ENCODE measurements at places on chromosomes 16 and 17.

- DNase-seq = no peak
These were observed 10.1 kb upstream of the COL1A1 start for GRCh38 chr17:50211249-50212120.

DNA sequence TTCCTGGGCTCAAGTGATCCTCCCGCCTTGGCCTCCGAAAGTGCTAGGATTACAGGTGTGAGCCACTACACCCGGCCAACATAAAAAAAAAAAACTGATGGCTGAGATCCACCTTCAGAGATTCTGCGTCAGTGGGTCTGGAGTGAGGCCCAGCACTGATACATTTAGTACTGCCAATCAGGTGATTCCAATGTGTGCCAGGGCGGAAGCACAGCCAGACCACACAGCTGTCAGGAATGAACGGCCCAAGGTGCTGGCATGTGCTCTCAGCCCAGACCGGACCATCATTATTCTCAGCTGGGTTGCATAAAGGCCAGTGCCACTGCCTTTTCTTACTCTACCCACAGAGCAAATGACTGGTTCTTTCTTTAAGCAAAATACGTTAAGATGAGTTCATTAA is 1.2 kb upstream of the BCO1 start:
- DNase-seq = no peak

- DNase-seq = no peak
These were observed 81.6 kb downstream of the ARHGAP23 start for GRCh38 chr17:38509772-38510420.

- DNase-seq = no peak
These were observed 54.9 kb downstream of the PMP22 start for GRCh38 chr17:15210247-15210646.

- DNase-seq = no peak
These were observed 40.4 kb downstream of the AKAP1 start for GRCh38 chr17:57125406-57125805.

GRCh38 chr16:56864960-56865359 is at the start of gene SLC12A3:
SLC12A3 (plus strand) TSS chr16:56865207; CDS start chr16:56865236, 29 bp downstream.
- DNase-seq = no peak

- no peak for DNase-seq
These were observed 19.8 kb upstream of the LYRM9 start for GRCh38 chr17:27912964-27913363.

- DNase-seq = no peak
These were observed 6.3 kb downstream of the ACSF3 start for GRCh38 chr16:89099905-89100304.

DNA sequence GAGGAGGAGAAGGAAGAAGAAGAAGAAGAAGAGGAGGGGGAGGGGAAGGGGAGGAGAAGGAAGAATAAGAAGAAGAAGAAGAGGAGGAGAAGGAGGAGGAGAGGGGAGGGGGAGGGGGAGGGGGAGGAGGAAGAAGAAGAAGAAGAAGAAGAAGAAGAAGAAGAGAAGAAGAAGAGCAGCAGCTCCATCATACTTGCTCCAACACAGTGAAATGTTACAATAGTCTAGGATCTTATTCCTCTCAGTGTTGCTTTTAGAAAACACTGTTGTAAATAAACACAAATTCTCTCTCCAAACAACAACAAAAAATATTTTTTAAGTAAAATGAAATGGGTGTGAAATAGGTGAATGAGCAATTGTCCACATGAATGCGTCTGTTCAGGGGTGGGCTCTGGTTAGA is 126.6 kb upstream of the KCNJ16 start:
- no peak for DNase-seq

GRCh38 chr17:43625606-43626005 is 36.1 kb downstream of the MEOX1 start:
- no peak for DNase-seq

GRCh38 chr17:2175294-2175628 is 120.4 kb downstream of the HIC1 start:
- no peak for DNase-seq

DNA sequence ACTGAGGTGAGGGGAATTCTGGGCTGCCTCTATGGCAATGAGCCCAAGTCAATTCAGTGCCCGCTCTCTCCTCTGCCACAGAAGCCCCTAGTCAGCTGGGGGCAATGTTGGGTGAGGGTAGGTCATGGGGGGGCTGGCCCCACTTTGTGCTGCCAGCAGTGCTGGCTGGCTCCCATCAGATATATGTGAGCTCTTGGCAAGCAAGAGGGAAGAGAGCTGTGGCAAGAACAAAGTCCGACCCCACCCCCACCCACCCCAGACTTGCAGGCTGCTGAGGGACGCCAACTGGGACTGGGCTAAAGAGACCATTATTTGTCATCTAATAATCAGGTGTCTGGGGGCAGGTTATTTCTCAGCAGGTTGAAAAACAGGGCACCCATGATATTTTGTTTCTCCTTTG is 89.4 kb downstream of the YPEL2 start:
- DNase-seq = no peak

DNA sequence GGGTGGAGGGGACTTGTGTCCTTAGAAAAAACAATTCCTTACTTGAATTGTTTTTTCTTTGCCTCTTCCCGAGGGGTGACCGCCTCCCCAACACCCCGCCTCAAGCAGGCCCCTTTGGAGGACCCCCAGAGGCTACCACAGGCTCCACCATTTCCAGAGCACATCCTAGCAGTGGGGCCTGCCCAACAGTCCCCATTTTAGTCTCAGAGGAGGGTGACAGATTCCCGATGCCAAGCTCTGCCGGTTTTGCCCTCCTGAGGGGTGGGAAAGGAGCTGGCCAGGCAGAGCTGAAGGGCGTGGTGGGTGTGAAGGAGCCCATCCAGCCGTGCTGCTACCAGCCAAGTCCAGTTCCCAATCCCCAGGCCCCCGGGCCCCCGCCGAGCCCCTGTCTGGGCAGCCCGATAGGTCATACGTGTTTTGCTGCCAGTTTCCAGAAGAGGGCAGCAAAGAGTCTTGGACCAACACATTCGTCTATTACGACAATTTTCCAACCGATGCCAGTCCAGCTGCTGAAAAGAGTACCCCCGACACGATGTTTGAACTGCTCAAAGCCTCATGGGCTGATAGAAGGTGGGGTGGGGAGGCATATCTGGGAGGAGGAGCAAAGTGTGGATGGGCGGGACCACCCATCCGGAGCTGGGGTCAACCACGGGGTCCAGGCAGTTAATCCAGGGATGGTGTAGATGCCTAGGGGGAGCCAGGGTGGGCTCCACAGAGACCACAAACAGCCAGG is 18.8 kb upstream of the GAA start:
- DNase-seq = peak; percentile 50

DNA sequence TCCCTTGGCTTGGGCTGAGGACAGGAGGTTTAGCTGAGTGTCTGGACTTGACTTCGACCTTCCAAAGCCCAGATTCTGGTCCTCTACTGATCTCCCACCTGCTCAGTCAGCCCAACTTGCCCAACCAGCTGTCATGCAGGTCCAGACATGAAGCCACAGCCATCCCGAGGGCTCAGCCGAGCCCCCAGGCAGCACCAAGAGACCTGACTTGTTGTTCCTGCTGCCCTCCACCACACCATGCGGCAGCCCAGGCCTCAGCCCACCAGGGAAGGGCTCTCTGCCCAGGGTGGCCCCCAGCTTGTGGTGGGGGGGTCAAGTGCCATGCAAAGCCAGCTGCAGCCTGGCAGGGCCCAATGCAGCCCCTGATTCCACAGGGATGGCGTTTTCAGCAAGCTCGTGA is 17.2 kb upstream of the CACNG4 start:
- no peak for DNase-seq

- DNase-seq = no peak
These were observed 2.3 kb upstream of the SSTR5 start for GRCh38 chr16:1070084-1070863.

- DNase-seq = no peak
These were observed 1.5 kb downstream of the GRIN2A start for GRCh38 chr16:10180771-10181163.

GRCh38 chr17:22462461-22462860 is 770.1 kb downstream of the KCNJ18 start:
- no peak for DNase-seq

DNA sequence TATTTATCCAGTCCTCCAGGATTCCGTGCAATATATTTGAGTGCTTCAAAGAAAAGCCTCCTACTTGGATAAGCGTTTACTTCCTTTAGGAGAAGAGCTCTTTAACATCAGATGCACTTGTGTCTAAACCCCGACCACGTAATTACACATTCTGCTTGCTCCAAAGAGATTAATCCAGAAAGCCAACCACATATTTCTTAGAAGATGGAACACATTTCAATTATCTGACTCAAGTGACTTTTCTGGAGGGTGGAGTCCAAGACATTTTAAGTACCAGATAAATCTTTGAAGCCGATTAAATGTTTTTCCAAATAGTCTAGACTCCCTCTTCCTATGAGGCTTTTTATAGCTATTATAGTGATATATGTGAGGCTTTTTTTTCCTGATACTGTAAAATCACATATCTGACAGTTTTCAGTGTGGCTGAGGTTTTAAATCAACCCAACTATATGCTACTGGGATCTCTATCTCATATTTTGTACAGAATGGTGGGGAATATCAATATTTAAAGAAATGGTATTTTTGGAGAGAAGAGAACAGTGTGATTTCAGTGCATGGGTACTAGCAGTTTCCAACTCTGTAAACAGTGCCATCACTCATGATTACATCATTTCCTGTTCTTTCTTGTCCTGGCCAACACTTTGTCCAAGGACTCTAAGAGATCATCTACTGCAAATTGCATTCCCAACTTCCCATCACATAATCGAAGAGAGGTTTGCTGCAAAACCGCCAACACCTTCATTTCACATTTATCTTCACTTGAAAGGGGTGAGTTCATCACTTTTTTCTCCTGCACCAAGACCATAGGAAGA is 192.4 kb upstream of the HSBP1 start:
- no peak for DNase-seq

- no peak for DNase-seq
These were observed 36.0 kb downstream of the RTN4RL1 start for GRCh38 chr17:1989135-1989534.

GRCh38 chr17:73541561-73541981 is 102.7 kb downstream of the SDK2 start:
- DNase-seq = no peak

DNA sequence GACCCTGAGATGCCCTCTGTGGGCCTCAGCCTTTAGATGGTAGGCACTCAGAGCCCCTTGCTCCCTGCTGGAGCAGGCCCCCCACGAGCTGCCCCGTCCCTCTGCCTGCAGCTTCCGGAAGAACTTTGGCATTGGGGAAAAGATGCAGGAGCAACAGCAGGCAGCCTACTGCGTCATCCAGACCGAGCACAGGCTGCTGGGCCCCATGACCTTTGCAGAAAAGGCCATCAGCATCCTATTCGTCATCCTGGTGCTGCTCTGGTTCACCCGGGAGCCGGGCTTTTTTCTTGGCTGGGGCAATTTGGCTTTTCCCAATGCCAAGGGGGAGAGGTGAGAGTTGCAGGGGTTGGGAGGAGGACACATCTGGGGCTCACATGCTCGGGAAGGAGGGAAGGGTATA is 12.7 kb upstream of the FOXN1 start:
- DNase-seq = no peak

- DNase-seq = no peak
These were observed 13.0 kb downstream of the LASP1 start for GRCh38 chr17:38882870-38883269.

- no peak for DNase-seq
These were observed 130.5 kb downstream of the MAF start for GRCh38 chr16:79469999-79470398.
